Lung (tissue), 17 donors: ENCODE measurements at places on chromosomes 7 and 10. TPM values are rescaled to one million over a fixed set of nuclear protein-coding genes. Genes with fewer than 3 reads are reported as not detected.

The CFAP46 gene
- total RNA-seq, result 18.8 TPM

The MYH16 gene
- total RNA-seq, result not detected

The SORCS1 gene
- total RNA-seq, result 3.5 TPM

The HILPDA gene
- 61.9 TPM for total RNA-seq

The UCMA gene
- 0.91 TPM for total RNA-seq

The GLCCI1 gene
- total RNA-seq, result 28.1 TPM

The SCART1 gene
- total RNA-seq, result 3.4 TPM

The OR13A1 gene
- 0.15 TPM for total RNA-seq

The CHN2 gene
- 11.0 TPM for total RNA-seq

The EVX1 gene
- total RNA-seq, result not detected

The GPR85 gene
- 2.1 TPM for total RNA-seq

The ACSM6 gene
- not detected for total RNA-seq

The VENTX gene
- total RNA-seq, result 3.3 TPM

The SMO gene
- 19.3 TPM for total RNA-seq

The ICA1 gene
- total RNA-seq, result 54.6 TPM
